ENCODE measurements at places on chromosomes 12 and 14.

GRCh38 chr14:100140452-100141078 is 18.9 kb downstream of the DEGS2 start:
- no peak for DNase-seq

GRCh38 chr12:113306382-113306781 is 28.5 kb downstream of the SLC8B1 start:
- no peak for DNase-seq

- DNase-seq = no peak
These were observed 116.0 kb downstream of the PPP1R12A start for GRCh38 chr12:79818856-79819255.

DNA sequence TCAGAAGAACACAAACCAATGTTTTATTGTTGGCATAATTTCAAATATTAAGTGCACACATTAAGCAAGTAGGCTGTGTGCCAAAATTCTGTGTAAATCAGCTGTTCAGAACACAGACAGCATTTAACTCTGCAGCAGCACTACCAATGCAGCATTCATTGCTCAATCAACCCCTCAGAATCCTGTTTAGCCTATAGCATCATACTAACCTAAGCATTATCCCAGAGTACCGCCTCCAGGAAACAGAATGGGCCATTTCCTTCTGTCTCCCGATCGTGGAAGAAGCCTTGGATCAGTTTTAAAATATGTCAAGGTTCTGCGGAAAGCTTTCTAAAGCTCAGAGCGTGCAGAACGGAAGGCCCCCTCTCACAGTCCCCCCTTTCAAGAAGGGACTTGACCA is 3.3 kb downstream of the IL26 start:
- DNase-seq = no peak

DNA sequence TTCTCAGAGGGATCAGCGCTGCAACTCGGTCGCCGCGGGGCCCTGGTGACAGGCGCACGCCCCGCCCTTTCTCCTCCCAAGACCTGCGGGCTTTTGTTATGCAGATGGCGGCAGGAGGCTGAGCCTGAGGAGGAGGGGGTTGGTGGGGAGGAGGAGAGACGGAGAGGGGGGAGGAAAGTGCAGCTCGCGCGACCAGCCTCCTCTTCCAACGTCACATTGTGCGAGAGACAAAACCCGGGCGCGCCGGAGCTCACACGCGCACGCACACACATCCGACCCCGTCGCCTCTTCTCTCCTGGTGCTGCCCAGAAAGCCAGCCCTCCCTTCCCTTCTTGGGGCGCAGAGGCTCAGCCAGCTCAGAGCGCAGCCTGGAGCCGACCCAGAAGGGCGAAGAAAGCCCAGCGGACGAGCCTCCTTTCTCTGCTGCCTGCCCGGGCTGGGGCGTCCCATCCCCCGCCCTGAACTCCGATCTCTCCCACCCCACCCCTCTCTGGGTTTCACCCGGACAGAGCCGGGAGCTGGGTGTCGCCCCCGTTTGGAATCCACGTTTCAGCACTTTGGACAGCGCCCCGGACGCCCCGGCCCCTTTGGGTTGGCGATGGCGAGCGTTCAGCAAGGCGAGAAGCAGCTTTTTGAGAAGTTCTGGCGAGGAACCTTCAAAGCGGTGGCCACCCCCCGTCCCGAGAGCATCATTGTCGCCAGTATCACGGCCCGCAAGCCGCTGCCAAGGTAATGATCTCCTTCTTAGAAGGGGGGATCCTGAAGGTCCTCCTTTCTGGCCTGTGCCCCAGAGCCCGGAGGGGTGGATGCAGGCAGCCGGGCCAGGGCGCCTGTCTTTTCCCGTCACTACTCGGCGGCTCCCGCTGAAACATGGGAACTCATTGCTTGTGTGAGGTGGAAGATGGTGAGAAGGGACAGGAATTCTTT is at the start of gene SRRM4:
Gene SRRM4 (plus strand): TSS at position 257 of the 927 bp plus-strand sequence. CDS start 342 bp downstream, at position 599.
- no peak for DNase-seq

DNA sequence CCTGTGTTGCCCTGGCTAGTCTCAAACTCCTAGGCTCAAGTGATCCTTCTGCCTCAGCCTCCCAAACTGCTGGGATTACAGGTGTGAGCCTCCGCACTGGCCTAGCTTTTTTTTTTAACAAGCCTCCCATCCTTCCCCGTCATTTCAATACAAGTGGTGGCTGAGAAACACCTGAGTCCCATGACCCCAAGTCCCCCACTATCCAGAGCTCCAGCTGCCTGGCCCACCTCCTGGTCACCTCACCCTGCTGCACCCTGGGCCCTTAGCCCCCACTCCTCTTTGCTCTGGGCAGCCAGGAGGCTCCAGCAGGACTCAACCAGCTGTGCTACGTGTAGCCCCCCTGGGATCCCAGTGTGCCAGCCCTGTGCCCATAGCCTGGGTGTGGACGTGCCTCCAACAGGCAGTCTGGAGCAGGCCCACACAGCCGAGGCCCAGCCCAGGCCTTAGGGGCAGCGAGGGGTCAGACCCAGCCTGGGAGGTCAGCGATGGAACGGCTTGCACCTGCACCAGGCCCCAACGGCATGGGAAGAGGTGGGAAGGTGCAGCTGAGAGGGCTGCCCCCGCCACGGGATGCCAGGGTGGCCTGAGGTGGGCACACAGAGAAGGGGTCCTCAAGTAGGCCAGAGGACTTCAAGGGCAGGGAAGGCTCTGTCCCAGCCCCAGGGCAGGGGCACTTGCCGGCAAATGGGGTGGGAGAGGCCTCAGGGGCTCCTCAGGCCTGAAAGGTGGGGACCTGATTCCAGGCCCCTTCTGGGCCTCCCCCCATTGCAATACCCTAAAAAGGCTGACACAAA is 6.5 kb downstream of the AHNAK2 start:
- no peak for DNase-seq

DNA sequence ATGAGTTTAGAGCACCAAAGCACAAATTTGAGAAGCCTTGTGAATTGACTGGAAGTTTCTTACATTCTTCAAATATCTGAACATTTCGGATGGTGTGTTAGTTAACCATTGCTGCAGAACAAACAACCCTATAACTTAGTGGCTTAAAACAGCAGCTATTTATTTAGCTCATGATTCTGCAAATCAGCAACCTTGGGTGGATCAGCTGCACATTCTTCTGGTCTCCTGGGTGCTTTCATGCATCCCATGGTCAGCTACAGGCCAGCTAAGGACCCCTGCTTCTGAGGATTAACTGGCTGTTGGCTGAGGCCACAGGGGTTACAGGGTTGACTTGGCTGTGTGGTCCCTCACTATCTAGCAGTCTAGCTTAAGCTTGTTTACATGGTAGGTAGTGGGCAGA is 114.0 kb upstream of the HIF1A start:
- DNase-seq = no peak
